Spinal cord (tissue), 10 donors: ENCODE measurements at places on chromosomes 7 and 10.

DNA sequence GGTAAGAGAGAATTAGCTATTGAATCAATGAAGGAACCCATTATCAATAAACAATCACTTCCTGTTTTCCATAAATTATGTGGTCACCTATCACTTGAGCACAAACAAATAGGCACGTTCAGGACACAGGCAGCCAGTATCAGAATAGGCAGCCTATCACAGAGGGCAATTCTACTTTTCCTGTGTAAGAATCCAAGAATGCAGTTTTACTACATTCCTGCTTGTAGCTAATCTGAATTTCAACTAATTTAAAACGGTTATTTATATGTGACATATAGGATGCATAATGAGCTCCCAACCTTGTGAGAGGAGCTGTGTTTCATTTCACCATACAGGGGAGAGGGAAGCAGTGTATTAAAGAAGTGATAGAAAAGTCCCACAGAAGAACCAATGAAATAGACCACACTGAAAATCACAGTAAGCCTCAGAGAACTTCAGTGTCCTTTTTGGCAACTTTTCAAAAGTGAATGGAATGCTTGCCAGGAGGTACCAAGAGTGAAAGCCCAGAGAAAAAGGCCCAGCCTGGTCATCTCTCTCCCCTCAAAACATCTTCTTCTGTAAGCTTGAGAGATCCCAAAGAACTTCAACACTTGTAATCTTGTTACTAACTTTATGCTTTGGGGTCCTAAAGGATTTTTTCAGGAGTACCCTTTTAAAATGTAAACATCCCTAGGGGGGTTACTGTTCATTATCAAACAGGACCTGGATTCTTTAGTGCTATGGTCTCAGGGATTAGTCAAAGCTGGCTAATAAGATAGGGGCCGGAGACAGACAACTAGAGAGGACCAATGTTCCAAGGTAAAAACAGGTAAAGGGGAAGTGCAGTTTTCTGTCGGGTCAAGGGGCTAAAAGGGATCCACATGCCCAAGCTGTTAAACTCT, 1.3 kb downstream of the IMMP2L start:
- DNase-seq, result peak; percentile 63

DNA sequence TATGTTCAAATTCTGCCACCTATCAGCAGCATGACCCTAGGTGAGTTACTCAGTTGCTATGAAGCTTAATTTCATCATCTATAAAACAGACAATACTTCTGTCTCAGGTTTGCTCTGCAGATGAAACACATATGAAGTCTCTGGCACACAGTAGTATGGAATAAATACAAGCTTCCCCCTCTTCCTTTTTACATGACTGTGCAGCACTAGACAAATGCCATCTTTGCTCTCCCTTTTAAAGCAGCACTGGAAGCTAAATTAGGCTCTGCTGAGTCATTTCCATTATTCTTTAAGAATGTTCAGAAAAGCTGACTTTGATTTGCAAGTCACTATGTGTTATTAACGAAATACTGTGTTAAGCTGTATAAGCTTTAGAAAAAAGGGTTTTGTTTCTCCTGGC, 40.7 kb upstream of the ANAPC16 start:
- no peak for DNase-seq

DNA sequence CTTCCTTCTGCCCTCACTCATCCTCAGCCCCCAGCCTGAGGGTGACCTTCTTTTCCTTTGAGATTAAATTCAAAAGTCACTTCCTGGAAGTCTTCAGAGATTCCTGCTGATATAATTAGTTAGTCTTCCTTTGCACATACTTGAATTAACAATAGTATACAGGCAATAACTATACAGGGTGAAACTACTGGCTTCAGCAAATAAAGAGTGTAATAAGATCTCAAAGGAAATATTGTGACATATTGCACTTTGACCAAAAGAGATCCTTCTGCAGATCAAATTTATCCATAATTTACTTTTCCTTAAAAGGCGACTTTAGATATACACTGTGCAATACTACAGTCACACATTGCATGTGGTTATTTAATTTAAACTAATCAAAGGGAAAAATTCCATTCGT, 123.8 kb downstream of the SEMA3A start:
- no peak for DNase-seq

DNA sequence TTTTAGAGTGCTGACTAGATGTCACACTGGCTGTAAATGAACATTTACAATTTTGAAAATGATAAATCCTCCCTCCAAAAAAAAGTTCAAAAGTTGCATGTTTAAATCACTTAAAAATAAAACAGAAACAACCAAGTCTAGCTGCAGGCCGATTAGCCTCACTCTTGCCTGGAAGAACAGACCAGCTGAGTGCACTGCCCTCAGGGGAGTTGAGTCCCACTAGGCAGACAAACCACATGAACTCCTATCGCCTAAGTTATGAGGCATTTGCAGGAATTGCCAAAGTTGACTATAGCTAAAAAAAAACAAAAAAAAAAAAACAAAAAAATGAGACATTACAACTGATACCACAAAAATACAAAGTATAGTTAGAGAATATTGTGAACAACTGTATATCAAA, 510.0 kb downstream of the ANKRD7 start:
- no peak for DNase-seq

DNA sequence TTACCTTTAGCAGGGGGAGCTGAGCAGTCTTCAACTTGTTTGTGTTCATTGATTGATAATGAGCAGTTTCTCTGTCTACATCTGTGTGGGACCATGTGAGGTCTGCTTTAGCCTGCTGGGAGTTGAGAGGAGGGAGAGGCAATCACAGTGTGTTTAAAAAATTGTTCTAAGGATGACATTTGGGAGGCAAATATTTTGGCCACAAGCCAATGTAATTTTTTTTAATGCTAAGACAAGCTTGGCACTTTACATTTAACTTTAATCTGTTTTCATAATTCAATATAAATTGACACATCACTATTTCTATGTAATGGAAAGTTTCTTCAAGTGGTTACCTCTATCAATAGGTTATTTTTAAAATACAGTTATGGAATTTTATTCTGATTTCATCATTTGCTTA, 55.9 kb upstream of the SEMA3A start:
- DNase-seq, result no peak

DNA sequence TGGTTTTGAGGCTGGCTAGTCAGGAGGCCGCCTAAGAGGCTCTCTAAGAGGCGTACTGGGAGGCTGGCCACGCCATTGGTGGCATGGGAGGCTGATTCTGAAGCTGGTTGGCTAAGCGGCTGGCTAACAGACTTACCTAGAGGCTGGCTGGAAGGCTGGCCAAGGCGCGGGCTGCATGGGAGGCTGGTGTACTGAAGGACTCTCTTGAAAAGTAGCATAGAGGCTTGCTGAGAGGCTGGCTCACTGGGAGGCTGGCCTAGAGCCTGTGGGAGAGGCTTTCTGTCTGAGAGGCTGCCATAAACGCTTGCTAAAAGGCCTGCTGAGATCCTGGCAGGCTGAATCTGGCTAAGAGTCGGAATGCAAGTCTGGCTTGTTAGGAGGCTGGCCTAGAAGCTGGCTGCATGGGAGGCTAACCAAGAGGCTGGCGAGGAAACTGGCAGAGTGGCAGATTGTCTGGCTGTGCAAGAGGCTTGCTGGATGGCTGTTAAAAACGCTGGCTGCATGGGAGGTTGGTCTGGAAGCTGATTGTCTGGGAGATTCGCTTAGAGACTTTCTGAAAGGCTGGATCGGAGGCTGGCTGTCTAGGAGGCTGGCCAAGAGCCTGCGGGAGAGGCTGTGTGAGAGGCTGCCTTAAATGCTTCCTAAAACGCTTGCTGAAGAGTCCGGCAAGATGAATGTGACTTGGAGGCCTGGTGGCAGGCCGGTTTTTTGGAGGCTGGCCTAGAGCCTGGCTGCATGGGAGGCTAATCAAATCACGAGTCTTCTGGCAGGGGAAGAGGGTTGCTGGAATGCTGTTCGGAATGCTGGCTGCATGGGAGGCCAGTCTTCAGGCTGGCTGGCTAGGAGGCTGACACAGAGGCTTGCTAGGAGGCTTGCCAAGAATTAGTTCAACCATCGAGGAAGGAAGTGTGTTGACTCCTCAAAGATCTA, 134.2 kb downstream of the OR13A1 start:
- DNase-seq, result peak; percentile 88

DNA sequence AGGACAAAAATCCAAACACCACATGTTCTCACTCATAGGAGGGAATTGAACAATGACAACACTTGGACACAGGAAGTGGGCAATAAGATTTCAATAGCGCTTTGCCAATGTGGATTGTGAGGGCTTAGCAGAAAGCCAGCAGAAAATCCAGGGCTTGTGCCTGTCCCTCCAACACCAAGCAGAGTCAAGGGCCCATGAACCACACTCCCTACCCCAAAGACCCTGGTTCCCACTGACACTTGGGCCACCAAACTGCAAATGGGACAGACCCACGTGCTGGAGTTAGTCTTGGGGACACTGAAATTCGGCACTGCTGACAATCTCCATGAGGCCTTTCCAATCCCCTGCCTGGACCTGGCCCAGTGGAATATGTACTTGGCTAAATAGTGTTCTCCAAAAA, 67.0 kb downstream of the GRID1 start:
- DNase-seq, result no peak

GRCh38 chr10:91312382-91312733, 91.9 kb downstream of the PCGF5 start:
- no peak for DNase-seq

- DNase-seq, result peak; percentile 9
Observed at GRCh38 chr10:5094265-5095205, at the start of gene AKR1C3. Gene AKR1C3, plus strand, starts transcription at chr10:5094414. Its CDS starts 31 bp downstream, at chr10:5094445.

GRCh38 chr10:114208351-114208750, 29.2 kb downstream of the TDRD1 start:
- no peak for DNase-seq

DNA sequence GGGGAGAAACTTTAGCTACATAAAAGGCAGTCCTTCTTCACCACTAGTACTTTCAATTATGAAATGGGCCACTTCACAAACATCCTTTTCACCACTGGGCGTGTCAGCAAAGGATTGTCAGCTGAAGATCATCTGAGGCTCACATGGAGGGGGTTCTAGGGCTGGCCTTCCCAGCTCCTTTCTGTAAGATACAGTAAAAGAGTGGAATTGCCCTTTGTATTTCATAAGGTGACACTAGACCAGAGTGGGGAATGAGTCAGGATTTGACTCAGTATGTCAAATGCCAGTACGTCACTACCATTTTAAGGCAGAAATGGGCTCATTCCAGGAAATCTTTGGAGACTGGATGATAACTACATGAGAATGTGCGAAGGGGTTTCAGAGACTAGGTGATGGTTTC, 21.2 kb upstream of the BLOC1S2 start:
- no peak for DNase-seq

GRCh38 chr7:147984265-147984664, 606.3 kb upstream of the C7orf33 start:
- no peak for DNase-seq

DNA sequence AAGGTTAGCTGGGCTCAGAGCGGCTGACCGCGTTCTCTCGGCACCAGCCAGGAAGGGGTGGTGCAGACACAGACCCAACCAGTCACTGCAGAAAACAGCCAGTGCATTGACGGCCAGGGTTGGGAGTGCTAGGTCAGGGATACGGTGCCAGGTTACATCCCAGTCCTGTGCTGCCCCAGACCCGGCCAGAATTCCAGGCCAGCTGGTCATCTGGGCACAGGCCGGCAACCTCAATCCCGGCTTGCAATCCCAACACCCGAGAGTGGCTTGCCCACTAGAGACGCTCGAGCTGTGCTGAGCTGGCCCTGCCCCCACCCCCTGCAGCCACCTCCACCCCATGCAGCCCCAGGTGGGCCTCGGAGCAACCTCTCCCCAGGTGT, 3.8 kb downstream of the PRAP1 start:
- no peak for DNase-seq

GRCh38 chr10:75531571-75532031, 100.2 kb downstream of the LRMDA start:
- no peak for DNase-seq

GRCh38 chr10:125521721-125522680, 161.0 kb downstream of the TEX36 start:
- DNase-seq, result no peak

DNA sequence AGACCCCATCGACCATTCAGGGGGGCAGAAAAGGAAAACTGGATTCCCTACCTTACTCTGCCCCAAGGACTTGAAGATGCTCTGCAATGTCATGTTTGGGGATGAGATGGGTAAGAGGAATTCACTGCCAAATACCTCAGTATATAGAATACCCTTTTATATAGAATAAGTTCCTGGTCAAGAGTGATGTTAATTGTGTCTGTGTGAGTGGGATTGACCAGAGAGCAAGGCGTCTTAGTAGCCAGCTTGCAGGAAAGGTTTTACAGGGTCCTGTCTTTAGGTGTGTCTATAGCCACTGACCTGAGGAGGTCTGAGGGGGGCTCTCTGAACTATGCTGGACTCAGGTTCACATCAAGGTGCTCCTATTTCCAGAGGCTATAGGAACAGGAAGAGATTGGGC, 1.4 kb downstream of the IFIT3 start:
- DNase-seq, result no peak

- DNase-seq, result no peak
Observed at GRCh38 chr7:73995821-73996511, 32.0 kb upstream of the ELN start.

GRCh38 chr7:112238852-112239610, 32.5 kb downstream of the ZNF277 start:
- no peak for DNase-seq

- no peak for DNase-seq
Observed at GRCh38 chr10:21401196-21401595, 124.3 kb downstream of the SKIDA1 start.

- no peak for DNase-seq
Observed at GRCh38 chr7:42024537-42024936, 212.5 kb downstream of the GLI3 start.

GRCh38 chr7:100965045-100965722, 4.2 kb upstream of the MUC12 start:
- no peak for DNase-seq
